ENCODE measurements at places on chromosomes 4 and X. TPM values are rescaled to one million over a fixed set of nuclear protein-coding genes. Genes with fewer than 3 reads are reported as not detected.
A peak's percentile ranks its signal among the peaks of the same experiment; 100 is the strongest.

- DNase-seq = no peak
These were observed 125.6 kb upstream of the S100G start for GRCh38 chrX:16524316-16524715.

DNA sequence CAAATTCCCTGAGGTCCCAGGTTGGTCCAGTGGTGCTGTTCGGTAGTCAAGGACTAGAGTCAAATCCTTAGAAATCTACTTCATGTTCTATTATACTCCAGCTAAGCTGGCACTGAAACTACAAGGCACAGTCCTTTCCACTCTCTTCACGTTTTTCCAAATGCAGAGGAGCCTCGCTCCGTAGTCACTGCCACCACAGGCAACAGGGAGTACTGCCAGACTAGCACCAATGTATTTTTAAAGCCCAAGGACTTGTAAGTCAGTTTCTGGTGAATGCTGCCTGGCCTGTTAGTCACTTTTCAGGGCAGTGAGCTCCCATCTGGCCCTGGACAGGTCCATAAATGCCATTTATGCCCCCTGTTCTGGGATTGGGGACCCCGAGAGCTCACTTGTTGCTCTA, 323.5 kb downstream of the FAM47A start:
- DNase-seq = no peak

Gene PTPN13
- total RNA-seq = 79.8 TPM

Gene SLITRK4
- total RNA-seq = 0.52 TPM

DNA sequence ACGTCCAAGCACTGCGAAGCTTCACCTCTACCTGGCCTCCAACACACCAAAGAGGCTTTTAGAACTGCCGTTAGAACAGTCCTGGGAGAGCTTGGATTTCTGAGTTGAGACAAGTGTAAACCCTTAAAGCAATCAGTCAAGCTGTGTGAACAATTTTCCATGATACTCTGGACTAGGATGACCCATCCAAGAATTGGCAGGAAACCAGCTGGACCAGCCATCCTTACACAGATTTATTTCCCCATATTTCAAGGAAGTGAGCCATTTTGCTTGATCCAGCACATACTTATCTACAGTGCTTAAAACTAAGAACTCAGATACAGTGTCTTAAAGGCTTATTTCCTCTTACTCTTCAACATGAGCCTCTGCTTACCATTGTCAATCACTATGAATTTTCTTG, 340.7 kb upstream of the HS3ST1 start:
- peak; percentile 88 for DNase-seq

Gene SOX3
- not detected for total RNA-seq

- DNase-seq = no peak
These were observed 23.2 kb downstream of the PRIMPOL start for GRCh38 chr4:184672741-184673140.

- DNase-seq = no peak
These were observed 45.4 kb downstream of the ZNF711 start for GRCh38 chrX:85288992-85289723.

- DNase-seq = no peak
These were observed 42.3 kb upstream of the SRD5A3 start for GRCh38 chr4:55303760-55304165.

Gene PNMA3
- 0.28 TPM for total RNA-seq

DNA sequence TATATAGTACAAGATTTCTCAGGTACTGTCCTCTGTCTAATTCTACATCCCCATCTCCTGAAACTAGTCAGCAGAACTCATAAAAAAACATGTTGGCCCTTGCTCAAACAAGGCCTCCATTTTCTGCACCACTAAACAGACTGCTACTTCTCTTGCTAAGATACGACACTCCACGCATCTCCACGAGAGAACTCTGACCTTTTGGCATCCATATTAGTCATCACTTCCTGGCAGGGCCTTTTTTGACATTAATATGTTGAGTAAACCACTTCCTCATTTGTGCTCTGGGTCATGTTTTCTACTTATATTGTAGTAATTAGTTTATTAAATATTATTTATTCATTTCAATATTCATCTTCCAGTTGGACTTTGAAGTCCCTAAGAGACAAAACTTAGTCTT, 65.6 kb downstream of the DCAF8L1 start:
- no peak for DNase-seq

GRCh38 chrX:83535417-83536196, 27.5 kb downstream of the POU3F4 start:
- no peak for DNase-seq

- DNase-seq = no peak
These were observed 312.2 kb downstream of the ARHGAP24 start for GRCh38 chr4:85787133-85787532.

GRCh38 chrX:34658326-34658725, 1.2 kb upstream of the TMEM47 start:
- DNase-seq = no peak

DNA sequence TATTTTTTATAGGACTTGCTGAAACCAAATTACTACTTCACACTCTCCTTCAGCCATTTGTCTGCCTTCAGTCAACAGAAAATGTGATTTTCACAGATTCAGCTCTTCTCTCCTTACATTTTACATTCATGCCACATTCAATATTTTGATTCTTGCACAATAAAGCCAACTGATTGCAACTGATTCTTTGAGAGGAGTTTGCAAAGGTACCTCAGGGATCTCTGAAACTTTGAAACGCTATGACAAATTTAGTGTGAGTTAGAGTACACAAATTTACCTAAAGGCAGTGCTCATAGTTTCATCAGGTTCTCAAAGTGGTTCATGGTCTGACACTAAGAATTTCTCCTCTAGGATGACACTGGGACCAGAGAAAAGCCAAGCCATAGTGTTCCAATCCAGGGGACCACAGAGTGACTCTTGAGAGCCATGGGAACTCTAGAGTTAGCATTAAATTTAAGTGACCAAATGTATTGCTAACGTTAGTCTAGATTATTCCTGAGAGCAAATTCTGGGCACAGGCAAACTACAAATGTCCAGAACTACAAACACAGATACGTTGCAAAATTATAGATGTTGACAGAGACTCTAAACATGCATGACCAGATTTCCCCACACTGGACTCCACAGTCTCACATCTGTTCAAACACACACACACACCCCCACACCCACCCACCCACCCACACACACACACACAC, 9.0 kb downstream of the CSN3 start:
- DNase-seq = no peak

Gene DOK7
- 2.7 TPM for total RNA-seq

Gene TKTL1
- total RNA-seq = 0.18 TPM

Gene GABRE
- 18.1 TPM for total RNA-seq

DNA sequence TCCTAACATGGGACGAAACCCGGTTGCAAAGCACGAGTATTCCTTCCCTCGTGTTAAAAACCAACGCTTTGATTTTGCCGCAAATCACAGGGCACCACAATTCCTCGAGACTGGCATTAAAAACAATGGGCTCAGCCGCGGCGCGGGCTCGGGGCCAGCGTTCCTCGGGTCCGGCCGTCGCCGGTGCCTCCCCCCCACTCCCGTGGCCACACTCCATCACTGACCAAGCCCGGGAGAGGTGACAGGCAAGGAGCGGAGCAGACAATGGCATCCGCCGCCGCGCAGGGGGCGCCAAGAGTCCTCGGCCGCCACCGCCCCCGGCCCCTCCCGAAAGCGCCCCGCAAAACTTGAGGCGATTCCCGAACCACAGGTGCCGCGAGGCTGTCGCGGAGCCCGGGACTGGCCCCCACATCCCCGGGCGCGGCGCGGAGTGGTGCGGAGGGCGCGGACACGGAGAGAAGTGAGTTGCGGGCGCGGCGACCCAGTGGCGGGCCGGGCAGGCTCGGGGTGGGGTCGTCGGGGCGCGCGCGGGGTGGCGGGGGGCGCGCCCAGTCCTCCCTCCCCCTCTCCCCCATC, 445 bp downstream of the AP1S2 start:
- DNase-seq = peak; percentile 54

- DNase-seq = peak; percentile 5
These were observed 35.7 kb downstream of the STBD1 start for GRCh38 chr4:76342191-76342590.

Gene ARHGAP6
- 18.2 TPM for total RNA-seq

Gene RAB39B
- 0.83 TPM for total RNA-seq

DNA sequence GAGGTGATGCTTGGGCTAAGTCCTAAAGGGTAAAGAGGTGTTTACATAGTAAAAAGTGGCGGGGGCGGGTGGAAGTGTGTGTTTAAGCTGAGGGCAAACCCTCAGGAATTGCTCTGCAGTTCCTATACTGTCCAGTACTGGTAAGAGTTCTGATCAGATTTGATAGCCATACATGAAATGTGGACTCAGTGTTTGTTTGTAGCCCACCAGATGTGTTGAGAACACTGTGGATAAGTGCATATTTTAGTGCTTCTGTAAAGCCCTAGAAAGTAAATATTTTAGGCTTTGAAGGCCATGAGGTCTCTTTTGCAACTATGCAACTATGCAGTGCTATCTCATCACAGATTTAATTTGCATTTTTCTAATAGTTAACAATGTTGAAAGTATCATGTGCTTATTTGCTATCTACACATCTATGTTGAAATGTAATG, 80.7 kb upstream of the EOLA2 start:
- no peak for DNase-seq

All from lung (tissue), 17 donors.